A549 treated with GW870086 at 1 μM for 4 hours (cell line): ENCODE measurements at places on chromosomes 4 and X. TPM values are rescaled to one million over a fixed set of nuclear protein-coding genes. Genes with fewer than 3 reads are reported as not detected.

Gene FAM47B
- not detected in 5 replicates for total RNA-seq

Gene BMP3
- total RNA-seq: not detected in 5 replicates

Gene MTTP
- 0.05 TPM in 1 of 5 replicates, not detected in the others for total RNA-seq

Gene AMER1
- total RNA-seq: 1.9 to 2.9 TPM (median 2.6 TPM) in 5 replicates

Gene NFXL1
- total RNA-seq: 5.4 to 7.7 TPM (median 6.3 TPM) in 5 replicates

Gene RASSF6
- total RNA-seq: 0.81 to 1.2 TPM (median 1.1 TPM) in 5 replicates

Gene CFAP99
- 0.06 to 0.38 TPM (median 0.16 TPM) in 5 replicates for total RNA-seq

Gene SLC9B1
- 0.16 to 0.28 TPM in 2 of 5 replicates, not detected in the others for total RNA-seq

Gene TNMD
- not detected in 5 replicates for total RNA-seq

Gene MSANTD1
- total RNA-seq: 0.06 to 0.15 TPM (median 0.08 TPM) in 5 replicates

Gene PCDH18
- total RNA-seq: not detected in 5 replicates

Gene IKBKG
- 35.2 to 42.9 TPM (median 41.7 TPM) in 5 replicates for total RNA-seq

Gene ARAP2
- 0.19 to 0.41 TPM (median 0.35 TPM) in 5 replicates for total RNA-seq

Gene FGFBP2
- 0.13 to 0.16 TPM (median 0.16 TPM) in 3 of 5 replicates, not detected in the others for total RNA-seq

Gene UNC5C
- not detected in 5 replicates for total RNA-seq

Gene AIFM1
- 67.6 to 75.0 TPM (median 74.4 TPM) in 5 replicates for total RNA-seq

Gene AFM
- total RNA-seq: not detected in 5 replicates

Gene LPAR4
- not detected in 5 replicates for total RNA-seq

Gene DGAT2L6
- total RNA-seq: not detected in 5 replicates

Gene DMP1
- 0.05 TPM in 1 of 5 replicates, not detected in the others for total RNA-seq

Gene DUSP9
- 1.00 to 1.8 TPM (median 1.5 TPM) in 5 replicates for total RNA-seq

Gene SOX3
- 0.07 TPM in 1 of 5 replicates, not detected in the others for total RNA-seq

Gene PNMA5
- total RNA-seq: not detected in 5 replicates

Gene TCEAL8
- 22.7 to 37.1 TPM (median 32.2 TPM) in 5 replicates for total RNA-seq

Gene IL1RAPL2
- total RNA-seq: not detected in 5 replicates

Gene PDE5A
- 0.21 to 0.69 TPM (median 0.43 TPM) in 5 replicates for total RNA-seq

Gene SUPT20HL2
- total RNA-seq: not detected in 5 replicates
